ENCODE measurements at places on chromosomes 12 and 14. TPM values are rescaled to one million over a fixed set of nuclear protein-coding genes. Genes with fewer than 3 reads are reported as not detected.

DNA sequence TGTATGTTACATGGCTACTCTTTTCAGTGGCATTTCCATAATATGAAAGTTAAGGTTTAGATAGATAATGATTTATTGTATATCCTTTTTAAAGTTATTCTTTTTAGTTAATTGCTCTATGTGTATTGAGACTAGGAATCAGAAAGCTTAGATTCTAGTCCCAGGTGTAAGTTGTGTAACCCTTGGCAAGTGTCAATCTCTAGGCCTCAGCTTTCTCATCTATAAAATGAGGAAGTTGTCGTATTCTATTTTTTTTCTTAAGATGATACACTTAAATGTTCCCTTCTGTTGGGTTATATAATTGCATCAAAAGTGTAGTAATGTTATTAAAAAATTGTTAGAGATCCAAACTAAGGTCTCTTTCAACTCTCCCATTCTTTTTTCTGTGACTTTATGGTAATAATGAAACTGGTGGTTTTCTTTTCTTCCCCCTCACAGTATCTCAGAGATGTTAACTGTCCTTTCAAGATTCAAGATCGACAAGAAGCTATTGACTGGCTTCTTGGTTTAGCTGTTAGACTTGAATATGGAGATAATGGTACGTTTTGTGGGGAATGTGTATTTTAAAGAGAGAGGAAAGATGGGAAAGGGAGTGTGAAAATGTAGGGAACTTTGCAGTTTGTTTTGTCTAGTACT is 4.1 kb downstream of the RTRAF start:
- DNase-seq: no peak

GRCh38 chr14:57136669-57137328 is 131.9 kb downstream of the EXOC5 start:
- DNase-seq: peak; percentile 65

GRCh38 chr12:52370926-52371608 is 3.8 kb upstream of the KRT85 start:
- DNase-seq: no peak

- no peak for DNase-seq
Observed at GRCh38 chr12:94832780-94833681, 170.5 kb downstream of the NDUFA12 start.

- DNase-seq: no peak
Observed at GRCh38 chr12:107525719-107526554, 159.7 kb upstream of the PWP1 start.

DNA sequence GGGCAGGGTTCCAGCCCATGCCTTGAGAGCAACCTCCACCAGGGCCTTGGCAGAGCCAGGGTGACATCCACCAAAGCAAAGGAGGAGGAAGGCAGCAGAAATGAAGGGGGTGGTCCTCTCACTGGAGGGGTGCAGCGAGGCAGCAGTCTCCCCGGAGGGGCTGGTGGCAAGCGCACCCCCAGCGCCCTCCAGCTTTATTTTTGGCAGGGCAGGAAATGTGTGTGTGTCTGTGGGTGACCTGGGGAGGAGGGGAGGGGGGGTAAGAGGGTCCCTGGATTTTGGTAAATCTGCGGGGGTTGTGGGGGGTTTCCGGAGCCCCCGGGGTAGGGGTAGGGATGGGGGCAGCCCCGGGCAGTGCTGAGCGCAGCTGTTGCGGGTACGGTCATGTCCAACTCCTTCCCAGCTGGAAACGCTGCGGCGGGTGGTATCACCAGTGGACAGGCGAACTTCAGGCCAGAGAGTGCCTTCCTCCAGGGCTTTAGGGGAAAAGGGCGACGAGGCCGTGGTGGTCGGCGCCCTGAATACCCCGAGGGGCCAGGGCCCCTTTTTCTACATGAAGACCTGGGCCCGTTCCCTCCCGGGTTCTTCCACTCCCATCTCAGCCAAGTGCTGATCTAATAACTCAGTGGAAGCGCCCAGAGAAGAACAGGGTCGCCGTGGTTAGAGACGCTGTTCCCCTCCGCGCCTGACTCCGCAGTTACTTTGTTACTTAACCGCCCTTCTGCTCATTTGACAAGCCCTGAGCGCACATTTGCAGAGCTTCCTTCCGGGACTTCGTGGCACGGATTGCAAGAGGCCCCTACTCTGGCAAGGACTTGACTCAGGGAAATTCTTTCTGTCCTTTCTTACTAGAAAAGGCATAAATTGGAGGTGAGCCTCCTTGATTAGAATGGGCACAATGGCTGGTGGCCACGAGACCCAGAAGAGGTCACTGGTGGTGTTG is 55.2 kb downstream of the FOS start:
- DNase-seq: peak; percentile 51

GRCh38 chr12:16323010-16323409 is 24.4 kb upstream of the MGST1 start:
- DNase-seq: no peak

DNA sequence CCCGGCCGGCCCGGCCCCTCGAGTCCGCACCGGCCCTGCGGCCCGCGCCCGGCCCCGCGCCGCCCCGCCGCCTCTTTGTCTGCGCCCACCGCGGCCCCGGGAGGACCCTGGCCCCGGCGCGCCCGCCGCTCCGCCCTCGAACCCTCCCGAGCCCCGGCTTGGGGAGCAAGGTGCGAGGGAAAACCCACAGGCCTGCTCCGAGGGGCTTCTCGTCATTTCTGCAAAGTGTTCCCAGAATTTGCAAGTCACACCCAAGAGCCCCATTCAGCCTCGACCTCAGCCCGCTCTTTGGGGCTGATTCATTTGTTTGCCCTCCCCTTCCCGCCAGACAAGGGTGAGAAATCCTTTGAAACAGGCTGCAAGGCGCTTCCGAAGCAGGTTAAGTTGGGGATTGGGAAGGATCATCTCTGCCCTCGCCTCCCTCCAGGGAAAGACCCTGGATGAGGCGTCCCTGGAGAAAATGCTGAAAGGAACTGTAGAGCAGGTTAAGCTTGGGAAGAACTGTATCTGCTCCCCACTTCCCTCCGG is 325 bp upstream of the CLIP1 start:
- no peak for DNase-seq

DNA sequence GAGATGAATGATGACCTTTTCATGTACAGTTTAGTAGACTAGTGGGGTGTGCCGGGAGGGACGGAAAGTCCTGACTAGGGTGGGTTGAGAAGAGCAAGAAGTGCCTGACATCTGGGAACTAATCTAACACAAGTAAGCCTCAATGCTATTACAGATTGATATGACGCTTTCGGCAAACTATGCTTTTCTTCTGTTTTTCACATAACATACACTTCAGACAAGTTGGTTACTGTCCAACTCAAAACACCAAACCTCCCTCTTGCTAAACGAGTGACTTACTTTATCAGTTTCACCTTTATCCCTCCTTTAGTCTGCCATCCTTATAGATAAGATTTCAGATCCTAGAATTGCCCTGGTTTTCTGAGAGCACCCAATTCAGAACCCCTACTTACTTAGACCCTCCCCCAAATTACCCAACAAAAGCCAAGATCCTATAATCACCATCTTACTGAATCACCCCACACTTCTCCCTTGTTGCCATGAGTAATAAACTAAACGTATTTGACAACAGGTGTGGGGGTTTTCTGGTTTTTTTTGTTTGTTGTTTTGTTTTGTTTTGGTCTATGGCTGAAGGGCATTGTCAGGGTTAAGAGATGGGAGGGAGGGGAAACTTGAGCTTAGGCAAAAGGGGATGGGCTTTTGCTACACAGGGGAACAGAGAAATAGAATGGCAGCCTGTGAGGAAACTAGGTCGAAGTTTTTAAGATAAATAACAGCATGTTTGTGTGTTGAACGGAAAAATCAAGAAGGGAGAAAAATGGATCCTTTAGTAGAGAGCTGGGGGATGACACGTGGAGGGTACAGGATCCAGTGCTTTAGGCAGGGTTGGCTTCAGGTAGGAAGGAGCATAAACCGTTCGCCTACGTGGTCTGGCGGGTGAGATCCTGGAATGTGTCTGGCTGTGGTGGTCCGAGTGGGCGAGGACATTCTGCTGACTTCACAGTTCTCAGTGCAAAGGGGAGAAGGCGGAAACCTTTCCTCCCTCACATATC is 6.1 kb upstream of the PSMA3 start:
- no peak for DNase-seq

DNA sequence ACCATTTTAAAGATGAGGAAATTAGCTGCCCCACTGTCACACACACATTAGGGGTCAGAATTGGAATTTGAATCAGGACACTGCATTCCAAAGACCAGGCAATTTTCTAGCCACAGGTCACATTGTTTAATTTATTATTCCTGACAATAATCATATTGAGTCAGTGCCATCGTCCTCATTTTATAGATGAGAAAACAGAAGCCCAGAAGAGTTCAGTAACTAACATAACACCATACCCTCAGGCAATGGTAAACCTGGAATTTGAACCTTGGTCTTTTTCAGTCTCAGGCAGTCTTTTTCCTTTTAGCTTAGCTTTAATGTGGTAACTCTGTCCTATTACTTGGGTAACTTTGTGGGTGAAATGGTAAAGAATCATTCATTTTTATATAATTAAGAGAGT is 330.3 kb upstream of the SYT1 start:
- DNase-seq: no peak

- no peak for DNase-seq
Observed at GRCh38 chr12:116861320-116861719, 19.9 kb downstream of the HRK start.

GRCh38 chr12:41537522-41537921 is 349.4 kb downstream of the PDZRN4 start:
- DNase-seq: no peak

GRCh38 chr14:105527826-105528585 is 1.6 kb downstream of the TMEM121 start:
- DNase-seq: peak; percentile 81

DNA sequence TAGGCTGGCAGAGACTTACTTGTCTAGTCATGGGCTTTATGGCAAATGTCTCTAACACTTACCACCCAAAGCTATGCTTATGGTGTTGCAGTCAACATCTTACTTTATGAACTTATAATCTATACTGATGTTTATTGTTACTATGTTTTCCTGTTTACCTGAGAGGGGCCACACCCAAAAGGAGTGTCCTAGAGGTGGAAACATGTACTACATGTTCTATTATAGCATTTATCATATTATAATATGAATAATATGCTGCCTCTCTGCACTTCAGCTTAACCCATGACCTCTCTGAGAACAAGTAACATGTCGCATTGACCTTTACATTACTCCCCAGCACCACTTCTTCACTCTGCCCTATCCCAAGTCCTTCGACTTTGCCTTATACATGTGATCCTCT is 501.8 kb downstream of the ETNK1 start:
- no peak for DNase-seq

Gene LRTM2
- total RNA-seq: not detected

Gene PRH2
- not detected for total RNA-seq

Gene SLC5A8
- not detected for total RNA-seq

Gene SOX5
- total RNA-seq: 32.2 TPM
